ENCODE measurements at places on chromosomes 6 and 20. TPM values are rescaled to one million over a fixed set of nuclear protein-coding genes. Genes with fewer than 3 reads are reported as not detected.
A peak's percentile ranks its signal among the peaks of the same experiment; 100 is the strongest.

DNA sequence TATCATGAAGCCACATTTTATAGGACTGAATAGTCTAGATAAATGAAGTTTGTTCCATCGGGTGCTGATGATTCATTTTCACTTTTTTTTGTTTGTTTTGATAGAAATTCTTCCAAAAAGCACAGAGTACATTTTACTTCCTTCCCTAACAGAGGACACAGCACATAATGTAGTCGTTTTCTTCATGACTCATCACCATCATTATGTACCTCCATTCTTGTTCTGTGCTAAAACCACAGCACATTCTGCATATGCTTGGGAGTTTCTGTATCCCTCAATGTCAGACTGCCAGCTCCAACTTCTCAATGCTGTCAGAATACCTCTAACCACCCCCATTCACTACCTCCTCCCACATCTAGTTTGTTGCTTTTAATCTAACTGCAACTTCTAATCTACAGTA is 1004.9 kb upstream of the ADGRB3 start:
- DNase-seq, result no peak
- no peaks in the 10 kb centered on the region for H3K36me3 ChIP-seq

EYS gene
- 0.38 TPM for total RNA-seq

- H3K4me3 ChIP-seq, result no peak overlapping the region
- peaks cover 8% of the 10 kb centered on the region for H3K4me1 ChIP-seq
- no peaks in the 10 kb centered on the region for H3K27me3 ChIP-seq
- H3K27ac ChIP-seq, result no peak overlapping the region
- H3K36me3 ChIP-seq, result no peaks in the 10 kb centered on the region
These were observed 41.6 kb downstream of the NFATC2 start for GRCh38 chr20:51500936-51501335.

DNA sequence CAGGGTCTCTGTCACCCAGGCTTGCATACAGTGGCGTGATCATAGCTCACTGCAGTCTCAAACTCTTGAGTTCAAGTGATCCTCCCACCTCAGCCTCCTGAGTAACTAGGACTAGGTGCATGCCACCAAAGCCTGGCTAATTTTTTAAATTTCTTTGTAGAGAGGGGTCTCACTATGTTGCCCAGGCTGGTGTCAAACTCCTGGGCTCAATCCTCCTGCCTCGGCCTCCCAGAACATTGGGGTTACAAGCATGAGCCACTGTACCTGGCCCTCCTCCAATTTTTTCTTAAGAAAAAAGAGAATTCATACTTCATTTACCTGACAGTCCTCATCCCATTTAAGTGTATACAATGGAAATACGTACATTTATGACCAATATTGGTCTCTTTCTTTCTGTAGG is 37.9 kb downstream of the E2F3 start:
- DNase-seq, result no peak
- no peak overlapping the region for H3K27ac ChIP-seq
- H3K27me3 ChIP-seq, result no peaks in the 10 kb centered on the region
- H3K4me1 ChIP-seq, result peaks cover 18% of the 10 kb centered on the region

LY86 gene
- not detected for total RNA-seq

OR12D3 gene
- not detected for total RNA-seq

DNA sequence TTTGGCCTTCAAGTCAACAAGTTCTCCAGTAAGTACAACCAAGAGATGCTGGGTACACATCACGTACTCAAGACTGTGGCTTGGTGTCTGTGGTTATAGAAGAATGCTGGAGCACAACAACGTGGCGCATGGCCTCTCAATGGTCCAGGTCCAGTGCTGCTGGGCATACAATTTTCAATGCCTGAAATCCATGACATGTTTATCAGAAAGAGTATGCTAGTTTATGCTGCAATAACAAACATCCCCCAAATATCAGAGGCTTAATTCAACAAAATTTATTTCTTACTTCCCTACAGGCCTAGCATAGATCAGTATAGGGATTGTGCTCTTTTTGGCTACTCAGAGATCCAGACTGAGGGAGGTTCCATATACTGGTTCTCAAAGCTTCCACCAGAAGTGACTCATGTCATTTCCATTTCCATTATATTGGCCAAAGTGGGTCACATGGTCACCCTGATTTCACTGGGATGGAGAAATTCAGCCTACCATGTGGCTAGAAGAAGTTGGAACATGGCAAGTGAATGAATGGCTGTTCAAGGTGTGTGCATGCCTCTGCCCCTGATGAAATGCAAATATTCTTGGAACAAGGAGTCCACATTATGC is 33.3 kb upstream of the KIF16B start:
- DNase-seq, result no peak
- no peaks in the 10 kb centered on the region for H3K4me1 ChIP-seq
- H3K27ac ChIP-seq, result no peak overlapping the region
- no peaks in the 10 kb centered on the region for H3K36me3 ChIP-seq
- no peak overlapping the region for H3K4me3 ChIP-seq

- peak; percentile 87 for DNase-seq
- no peak overlapping the region for H3K4me3 ChIP-seq
- H3K36me3 ChIP-seq, result peaks cover 7% of the 10 kb centered on the region
- no peaks in the 10 kb centered on the region for H3K27me3 ChIP-seq
These were observed 1.5 kb downstream of the VARS2 start for GRCh38 chr6:30915591-30915946.

CRIP3 gene
- 18.8 TPM for total RNA-seq

DNA sequence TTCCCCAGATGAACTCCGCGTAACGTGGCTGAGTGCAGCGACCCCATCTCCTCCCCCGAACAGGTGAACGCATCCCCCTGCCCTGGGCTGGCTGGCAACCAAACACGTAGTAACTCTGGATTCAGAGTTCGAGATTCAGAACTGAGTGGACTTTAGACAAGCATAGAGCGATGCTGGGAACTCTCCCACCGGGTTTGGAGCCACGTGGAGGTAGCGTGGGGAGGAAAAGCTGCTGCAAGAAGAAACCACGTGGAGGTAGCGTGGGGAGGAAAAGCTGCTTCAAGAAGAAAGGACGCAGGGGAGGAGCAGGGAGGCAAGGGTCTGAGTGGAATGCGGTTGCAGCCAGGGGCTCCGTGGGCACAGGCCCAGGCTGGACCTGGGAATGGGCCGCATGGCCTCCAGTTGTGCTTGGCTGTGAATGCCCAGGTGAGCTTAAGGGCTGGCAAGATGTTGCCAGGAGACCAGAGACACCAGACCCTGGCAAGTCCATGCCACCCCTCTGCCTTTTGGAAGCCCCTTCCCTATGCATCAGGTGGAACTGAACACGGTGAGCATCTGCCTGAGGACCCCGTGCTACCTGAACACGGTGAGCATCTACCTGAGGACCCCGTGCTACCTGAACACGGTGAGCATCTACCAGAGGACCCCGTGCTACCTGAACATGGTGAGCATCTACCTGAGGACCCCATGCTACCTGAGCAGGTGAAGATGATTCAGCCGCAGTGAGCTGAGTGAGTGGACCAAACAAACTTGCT is 118.0 kb upstream of the FRMD1 start:
- no peak overlapping the region for H3K27ac ChIP-seq
- no peaks in the 10 kb centered on the region for H3K4me1 ChIP-seq
- no peak overlapping the region for H3K4me3 ChIP-seq
- H3K36me3 ChIP-seq, result no peaks in the 10 kb centered on the region

DNA sequence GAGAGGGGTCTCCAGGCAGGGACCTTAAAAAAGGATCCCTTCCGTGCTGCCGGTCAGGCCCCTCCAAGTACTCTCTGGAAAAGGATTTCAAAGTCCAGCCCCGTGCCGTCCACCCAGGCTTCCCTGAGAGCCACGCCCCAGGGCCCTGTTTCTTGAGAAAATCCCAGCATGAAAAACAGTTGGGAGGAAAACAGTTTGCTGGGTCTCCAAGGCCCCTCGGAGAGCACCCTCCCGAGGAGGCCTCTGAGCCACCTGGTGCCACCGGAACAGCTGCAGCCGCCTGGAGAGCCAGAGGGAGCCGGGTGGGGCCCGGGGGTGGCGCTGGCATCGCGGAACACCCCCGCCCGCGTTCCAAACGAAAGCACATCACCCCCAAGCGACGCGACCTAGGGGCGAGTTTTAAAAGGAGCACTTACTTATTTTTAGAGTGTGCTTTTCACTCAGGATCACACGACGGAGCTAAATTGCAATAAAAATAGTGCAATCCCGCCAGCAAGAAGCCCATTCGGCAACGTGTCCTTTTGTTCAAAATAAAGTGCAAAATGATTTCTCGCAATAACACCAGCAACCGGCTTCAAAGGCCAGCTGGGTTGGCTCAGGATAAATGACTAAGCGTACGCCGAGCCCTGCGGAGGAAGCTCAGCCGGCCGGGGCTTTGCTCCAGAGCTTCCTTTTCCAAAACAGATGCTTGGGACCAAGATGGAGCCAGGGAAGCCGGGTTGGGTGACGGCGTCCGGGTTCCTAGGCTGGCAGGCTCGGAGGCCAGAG is 64.2 kb downstream of the YTHDF1 start:
- H3K27ac ChIP-seq, result no peak overlapping the region
- no peaks in the 10 kb centered on the region for H3K36me3 ChIP-seq
- no peak for DNase-seq
- H3K4me3 ChIP-seq, result no peak overlapping the region
- no peaks in the 10 kb centered on the region for H3K4me1 ChIP-seq

- no peak overlapping the region for H3K27ac ChIP-seq
- no peaks in the 10 kb centered on the region for H3K27me3 ChIP-seq
- peaks cover 7% of the 10 kb centered on the region for H3K4me1 ChIP-seq
- no peak for DNase-seq
- 0 out of 2 replicates have a peak, but pooled peaks cover 8% of the 10 kb centered on the region for H3K36me3 ChIP-seq
These were observed 579.2 kb downstream of the EPM2A start for GRCh38 chr6:145155873-145156782.

DNA sequence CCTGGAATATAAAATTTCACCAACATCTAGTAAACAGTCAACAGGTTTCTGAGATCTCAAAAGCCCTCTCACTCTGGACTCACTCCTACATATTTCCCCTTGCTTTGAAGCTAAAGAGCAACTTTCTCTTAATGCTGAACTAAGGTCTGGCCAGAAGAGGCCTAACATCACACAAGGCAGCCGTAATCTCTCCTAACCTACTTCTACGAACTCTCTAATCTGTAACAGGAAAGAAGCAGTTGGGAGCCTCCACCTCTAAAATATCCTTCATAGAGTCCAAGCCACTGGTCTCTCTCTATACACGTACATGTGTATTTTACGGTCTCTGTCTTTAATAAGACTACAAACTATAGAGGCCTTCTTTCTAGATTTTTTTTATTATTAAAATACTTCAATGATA is 72.0 kb downstream of the REV3L start:
- no peaks in the 10 kb centered on the region for H3K27me3 ChIP-seq
- DNase-seq, result no peak
- H3K27ac ChIP-seq, result no peak overlapping the region
- no peak overlapping the region for H3K4me3 ChIP-seq

GRCh38 chr6:125906158-125906998 is 50.2 kb upstream of the HINT3 start:
- H3K4me1 ChIP-seq, result no peaks in the 10 kb centered on the region
- H3K27me3 ChIP-seq, result no peaks in the 10 kb centered on the region
- no peak overlapping the region for H3K27ac ChIP-seq
- DNase-seq, result peak; percentile 89
- no peaks in the 10 kb centered on the region for H3K36me3 ChIP-seq

DNA sequence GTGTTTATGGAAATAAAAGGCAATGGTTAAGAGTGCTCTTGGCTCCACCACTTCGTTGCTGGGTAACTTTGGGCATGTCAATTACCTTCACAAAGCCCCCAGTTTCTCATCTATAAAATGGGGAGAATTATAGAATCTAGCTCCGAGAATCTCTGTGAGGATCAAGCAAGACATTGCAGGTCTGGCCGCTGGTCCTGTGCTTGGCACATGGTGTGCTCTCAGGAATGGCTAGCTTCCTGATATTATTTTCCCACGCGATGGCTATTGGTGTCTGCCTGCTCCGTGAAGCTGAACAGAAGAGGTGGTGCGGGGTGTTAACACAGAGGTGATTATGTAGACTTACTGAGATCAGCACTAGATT is 57.0 kb downstream of the NOX3 start:
- 0 out of 2 replicates have a peak, but pooled peaks cover 6% of the 10 kb centered on the region for H3K4me1 ChIP-seq
- no peaks in the 10 kb centered on the region for H3K36me3 ChIP-seq
- no peak overlapping the region for H3K27ac ChIP-seq
- H3K27me3 ChIP-seq, result no peaks in the 10 kb centered on the region
- H3K4me3 ChIP-seq, result no peak overlapping the region

DNA sequence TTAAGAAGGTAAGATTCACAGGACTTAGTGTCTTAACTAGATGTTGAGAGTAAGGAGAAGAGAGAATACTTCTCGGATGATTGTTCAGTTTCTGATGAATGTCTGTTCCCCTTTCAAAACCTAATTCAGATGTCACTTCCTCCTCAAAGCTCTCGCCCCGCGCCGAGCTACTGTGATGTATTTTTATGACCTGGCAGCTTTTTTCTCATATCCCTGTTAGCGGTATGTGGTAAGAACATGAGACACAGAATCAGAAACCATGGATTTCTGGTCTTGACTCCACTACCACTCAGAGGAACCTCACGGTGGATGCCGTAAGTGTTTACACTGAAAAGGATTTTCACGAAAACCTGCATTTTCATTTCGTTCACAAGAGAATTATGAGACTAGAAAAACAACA is 48.4 kb downstream of the CEP43 start:
- no peaks in the 10 kb centered on the region for H3K36me3 ChIP-seq
- H3K4me3 ChIP-seq, result no peak overlapping the region
- no peak for DNase-seq
- H3K27me3 ChIP-seq, result no peaks in the 10 kb centered on the region
- no peaks in the 10 kb centered on the region for H3K4me1 ChIP-seq
- H3K27ac ChIP-seq, result no peak overlapping the region

DNA sequence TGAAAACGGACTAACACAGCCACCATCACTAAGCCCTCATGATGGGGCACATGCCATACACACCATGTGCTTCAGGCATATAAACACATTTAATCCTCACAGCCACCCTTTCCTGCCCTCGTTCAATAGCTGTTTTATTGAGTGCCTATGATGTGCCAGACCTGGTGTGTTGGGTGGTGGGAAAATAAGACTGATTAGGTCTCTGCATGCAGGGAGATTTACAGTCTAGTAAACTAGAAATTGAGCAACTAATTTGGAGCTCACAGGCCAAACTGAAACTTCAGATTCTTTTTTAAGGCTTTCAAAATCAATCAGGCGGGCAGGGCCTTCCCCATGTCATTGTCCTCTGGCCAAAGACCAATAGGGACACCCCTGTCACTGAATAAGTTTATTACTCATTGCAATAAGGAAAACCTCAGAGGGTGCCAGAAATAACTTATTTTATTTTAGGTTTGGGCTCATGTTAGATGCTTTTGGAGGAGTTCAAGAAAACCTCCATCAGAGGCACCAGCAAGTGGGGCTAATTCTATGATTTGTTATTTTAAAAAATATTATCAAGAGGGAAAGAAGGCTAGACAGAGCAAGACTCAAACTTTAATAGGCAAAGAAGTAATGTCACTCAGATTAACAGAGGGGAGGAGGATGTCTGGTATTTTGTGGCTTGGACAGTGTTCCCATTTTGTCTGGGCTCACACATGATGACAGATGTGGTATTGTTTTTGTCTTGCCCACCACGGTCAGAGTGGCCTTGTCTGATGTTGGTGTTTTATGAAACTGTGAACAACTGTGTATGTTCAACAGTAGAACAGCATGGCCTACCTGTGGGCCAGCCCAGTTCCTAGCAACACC is 12.0 kb downstream of the ZFP64 start:
- H3K36me3 ChIP-seq, result no peaks in the 10 kb centered on the region
- H3K4me1 ChIP-seq, result no peaks in the 10 kb centered on the region
- no peak overlapping the region for H3K4me3 ChIP-seq
- H3K27me3 ChIP-seq, result no peaks in the 10 kb centered on the region

- H3K27ac ChIP-seq, result no peak overlapping the region
- DNase-seq, result peak; percentile 41
- no peaks in the 10 kb centered on the region for H3K27me3 ChIP-seq
- no peaks in the 10 kb centered on the region for H3K36me3 ChIP-seq
- no peak overlapping the region for H3K4me3 ChIP-seq
- H3K4me1 ChIP-seq, result no peaks in the 10 kb centered on the region
These were observed 69.0 kb upstream of the TMEM200A start for GRCh38 chr6:130296854-130297253.

GMEB2 gene
- total RNA-seq, result 19.3 TPM

- H3K36me3 ChIP-seq, result no peaks in the 10 kb centered on the region
- DNase-seq, result no peak
- H3K4me1 ChIP-seq, result peaks cover 4% of the 10 kb centered on the region
- H3K27me3 ChIP-seq, result no peaks in the 10 kb centered on the region
These were observed 277.1 kb upstream of the ECI2 start for GRCh38 chr6:4412488-4412887.
